Stimulated activated CD8-positive, alpha-beta memory T cell treated with anti-CD3 and anti-CD28 coated beads, Interleukin-4, amount 100 ng/mL, for 4 hours (primary cell): ENCODE measurements at places on chromosomes 12 and 14.
A peak's percentile ranks its signal among the peaks of the same experiment; 100 is the strongest.

- DNase-seq: no peak
Observed at GRCh38 chr12:3329361-3329760, 161.6 kb upstream of the PRMT8 start.

DNA sequence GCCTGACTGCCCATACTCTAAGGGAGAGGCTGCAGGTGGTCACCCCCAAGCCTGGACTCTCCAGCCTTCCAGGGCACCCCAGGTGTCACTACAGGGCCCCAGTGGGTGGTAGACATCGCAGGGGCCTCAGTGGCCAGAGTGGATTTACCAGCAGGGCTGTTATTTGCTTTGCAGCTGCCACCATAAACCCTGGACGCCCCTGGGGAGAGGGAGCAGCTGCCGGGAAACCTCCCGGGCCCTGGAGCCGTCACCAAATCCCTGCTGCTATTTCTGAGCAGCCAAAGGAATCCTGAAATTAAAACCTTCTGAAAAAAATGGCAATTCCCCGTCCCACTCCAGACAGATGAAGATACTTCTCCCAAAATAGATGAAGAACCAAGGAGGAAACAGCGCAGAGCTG is 13.9 kb downstream of the TMEM119 start:
- DNase-seq: no peak

DNA sequence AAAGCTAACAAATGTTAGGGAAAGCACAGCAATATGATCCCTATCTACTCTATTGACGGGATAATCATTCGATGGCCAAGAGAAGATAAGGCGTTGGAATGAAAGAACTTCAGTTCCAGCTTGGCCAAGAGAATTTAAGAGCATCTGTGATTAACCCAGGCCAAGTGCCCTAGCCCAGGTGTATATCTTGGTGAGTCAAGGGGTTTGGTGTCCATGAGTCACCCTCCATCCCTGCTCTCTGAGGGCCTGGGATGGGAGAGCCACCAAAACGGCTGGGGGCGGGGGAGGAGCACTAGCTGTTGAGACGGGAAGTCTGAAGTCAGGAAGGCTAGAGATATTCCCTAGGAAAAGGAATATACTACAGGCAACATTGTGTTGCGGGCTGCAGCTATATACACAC is 13.0 kb downstream of the TBPL2 start:
- DNase-seq: no peak

DNA sequence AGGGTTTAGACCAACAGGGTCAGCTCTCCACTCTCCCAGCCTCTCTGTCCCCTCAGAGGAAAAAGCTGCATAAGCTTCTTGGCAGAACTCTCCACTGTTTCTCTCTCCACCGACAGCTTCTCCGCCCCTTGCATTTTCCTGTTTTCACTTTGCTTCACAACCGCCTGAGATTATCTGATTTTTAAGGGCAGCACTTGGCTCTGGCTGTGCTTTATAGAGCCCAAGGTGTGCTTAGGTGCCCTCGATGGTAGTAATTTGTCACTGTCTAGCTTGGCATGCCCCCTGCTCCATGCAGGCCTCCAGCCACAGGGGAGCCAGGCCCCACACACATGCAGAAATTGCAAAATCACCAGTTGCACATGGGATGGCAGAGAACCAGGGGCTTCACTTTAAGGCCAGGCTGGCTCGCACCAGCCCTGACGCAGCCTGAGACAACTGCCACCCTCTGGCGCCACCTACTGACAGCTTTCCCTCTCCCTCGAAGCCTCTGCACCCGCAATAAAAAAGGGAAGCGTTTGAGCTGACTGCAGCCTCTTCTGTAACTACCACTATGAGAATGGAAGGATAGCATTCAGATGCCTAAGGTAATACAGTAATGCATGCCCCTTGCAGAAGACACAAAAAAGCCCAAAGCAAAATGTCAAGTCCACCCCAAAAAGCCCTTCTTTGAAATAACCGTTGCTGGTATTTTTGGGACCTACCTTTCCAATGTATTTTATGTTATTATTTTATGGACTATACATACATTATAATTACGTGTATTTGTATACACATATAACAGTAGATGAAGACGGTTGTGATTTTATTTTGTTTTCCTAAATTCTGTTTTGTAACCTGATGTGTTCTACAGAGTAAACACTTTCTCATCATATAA is 32.0 kb upstream of the RIMBP2 start:
- peak; percentile 48 for DNase-seq

- DNase-seq: no peak
Observed at GRCh38 chr14:103436533-103436932, 51.3 kb downstream of the MARK3 start.

GRCh38 chr12:5627053-5627630 is 195.2 kb downstream of the NTF3 start:
- no peak for DNase-seq

DNA sequence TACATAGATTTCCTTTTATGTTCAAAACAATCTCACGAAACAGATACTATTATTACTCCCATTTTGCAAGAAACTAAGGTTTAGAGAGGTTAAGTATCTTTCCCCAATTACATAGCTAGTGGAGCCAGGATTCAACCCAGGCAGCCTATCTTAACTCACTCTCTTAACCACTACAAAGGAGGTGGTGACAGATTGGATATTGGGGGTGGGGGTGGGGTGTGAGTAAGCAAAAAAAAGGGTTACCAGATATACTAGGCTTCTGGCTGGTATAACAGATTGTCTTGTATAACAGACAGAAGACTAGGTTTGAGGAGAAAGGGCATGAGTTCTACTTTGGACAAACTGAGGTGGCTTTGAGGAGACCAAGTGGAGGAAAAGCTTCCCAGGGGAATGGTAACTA is 2.1 kb downstream of the GMFB start:
- no peak for DNase-seq

DNA sequence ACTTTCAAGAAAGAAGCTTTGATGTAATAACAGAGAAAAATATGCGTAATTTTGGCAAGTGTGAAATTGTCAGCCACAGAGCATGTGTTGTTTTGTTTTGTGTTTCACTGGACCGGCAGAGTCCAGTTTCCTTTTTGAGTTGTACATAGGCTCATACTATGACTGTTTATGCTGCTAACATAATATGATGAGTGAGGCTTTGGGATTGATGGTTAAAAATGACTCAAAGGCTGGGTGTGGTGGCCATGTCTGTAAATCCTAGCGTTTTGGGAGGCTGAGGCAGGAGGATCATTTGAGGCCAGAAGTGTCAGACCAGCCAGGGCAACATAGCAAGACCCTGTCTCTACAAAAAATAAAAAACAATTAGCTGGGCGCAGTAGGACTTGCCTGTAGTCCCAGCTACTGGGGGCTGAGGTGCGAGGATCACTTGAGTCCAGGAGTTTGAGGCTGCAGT is 487.9 kb downstream of the PCNX1 start:
- DNase-seq: no peak

- DNase-seq: no peak
Observed at GRCh38 chr12:121871467-121871866, 12.8 kb upstream of the HPD start.

DNA sequence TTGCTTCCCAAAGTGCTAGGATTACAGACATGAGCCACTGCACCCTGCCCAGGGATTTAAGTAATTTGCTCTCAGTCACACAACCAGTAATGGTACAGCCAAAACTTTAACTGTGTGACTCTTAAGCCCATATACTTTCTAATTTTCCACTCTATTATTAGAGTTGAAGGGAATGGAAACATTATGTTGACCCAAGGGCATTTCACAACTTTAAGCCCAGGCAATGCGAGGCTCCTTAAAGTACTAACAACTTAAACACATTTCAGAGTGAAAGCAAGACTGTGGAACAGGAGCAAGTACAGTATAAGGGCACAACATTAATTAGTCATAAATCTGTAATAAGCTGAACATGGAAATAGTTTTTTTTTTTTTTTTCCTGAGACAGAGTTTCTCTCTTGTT is 39.8 kb downstream of the BAZ1A start:
- no peak for DNase-seq

GRCh38 chr12:132173135-132174014 is 29.1 kb downstream of the NOC4L start:
- no peak for DNase-seq

DNA sequence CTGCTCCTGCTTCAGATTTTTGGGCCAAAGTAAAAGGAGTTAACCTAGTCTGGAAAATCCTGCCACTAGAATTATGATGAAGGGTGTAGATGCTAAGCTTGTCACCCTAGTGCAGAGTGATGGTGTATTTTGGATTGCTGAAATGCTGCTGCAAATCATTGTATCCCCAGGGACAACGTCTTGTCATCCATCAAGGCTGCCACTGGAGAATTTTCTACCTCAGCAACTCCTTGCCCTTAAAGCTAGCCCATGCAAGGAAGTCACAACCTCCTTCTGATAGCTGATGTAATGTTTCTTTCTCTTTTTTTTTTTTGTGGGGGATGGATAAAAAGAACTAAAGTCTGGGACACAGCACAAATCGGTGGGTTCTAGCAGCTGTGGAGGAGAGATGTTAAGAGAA is 139.4 kb upstream of the FRMD6 start:
- no peak for DNase-seq

- DNase-seq: no peak
Observed at GRCh38 chr12:51777973-51778372, 70.5 kb downstream of the FIGNL2 start.

GRCh38 chr12:105522166-105522825 is 191.8 kb downstream of the C12orf75 start:
- no peak for DNase-seq

DNA sequence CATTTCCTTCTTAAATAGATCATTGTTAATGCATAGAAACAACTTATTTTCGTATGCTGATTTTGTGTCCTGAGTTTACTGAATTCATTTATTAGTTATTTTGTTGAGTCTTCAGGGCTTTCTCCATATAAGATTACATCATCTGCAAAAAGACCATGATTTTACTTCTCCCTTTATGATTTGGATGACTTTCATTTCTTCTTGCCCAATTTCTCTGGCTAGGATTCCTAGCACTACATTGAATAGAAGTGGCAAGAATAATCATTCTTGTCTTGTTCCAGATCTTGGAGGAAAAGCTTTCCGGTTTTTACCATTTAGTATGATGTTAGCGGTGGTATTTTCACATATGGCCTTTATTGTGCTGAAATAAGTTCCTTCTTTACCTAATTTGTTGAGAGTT is 303.0 kb upstream of the RTL1 start:
- DNase-seq: no peak

- DNase-seq: no peak
Observed at GRCh38 chr12:71581206-71581605, 82.4 kb downstream of the ZFC3H1 start.

DNA sequence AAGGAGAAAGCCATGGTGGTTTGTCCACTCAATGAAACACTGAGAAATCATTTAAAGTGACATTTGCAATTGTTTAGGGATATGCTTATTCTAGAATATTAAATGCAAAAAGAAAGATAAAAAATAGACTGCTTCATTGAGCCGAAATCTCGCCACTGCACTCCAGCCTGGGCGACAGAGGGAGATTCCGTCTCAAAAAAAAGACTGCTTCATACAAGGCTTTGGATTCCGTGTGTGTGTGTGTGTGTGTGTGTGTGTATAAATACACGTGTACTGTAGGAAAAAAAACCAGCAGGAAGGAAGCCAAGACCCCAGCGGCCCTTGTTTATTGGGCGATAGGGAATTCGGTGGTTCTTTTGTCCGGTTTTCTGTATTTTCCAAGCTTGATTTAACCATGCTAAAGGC is 3.2 kb upstream of the ZNF839 start:
- no peak for DNase-seq
